ENCODE measurements at places on chromosomes 5 and 9. TPM values are rescaled to one million over a fixed set of nuclear protein-coding genes. Genes with fewer than 3 reads are reported as not detected.

GRCh38 chr9:37390759-37391158 lies 31.7 kb upstream of the GRHPR start:
- peak; percentile 48 for DNase-seq

- no peak for DNase-seq
Measured at GRCh38 chr5:6961837-6962635, 248.8 kb downstream of the TENT4A start.

GRCh38 chr5:36205329-36205728 lies 36.4 kb downstream of the NADK2 start:
- no peak for DNase-seq

DNA sequence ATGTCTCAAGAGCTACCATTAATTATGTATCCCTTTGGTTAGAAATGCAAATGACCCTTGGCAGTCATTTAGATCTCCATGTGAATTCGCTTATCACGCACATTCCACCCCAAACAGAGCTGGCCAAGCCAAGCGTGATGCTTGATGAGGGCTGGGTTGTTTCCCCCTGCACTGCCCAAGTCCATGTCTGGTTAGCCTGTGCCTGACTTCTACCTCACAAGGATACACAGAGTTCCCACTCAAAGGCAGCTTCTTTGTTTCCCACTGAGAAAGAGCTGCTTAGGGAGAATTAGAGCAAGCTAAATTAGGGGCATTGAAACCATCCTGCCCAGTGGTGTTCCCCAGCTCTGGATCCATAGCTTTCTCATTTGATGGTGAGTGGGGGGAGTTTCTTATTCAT lies 87.2 kb downstream of the FSTL4 start:
- DNase-seq: no peak

DNA sequence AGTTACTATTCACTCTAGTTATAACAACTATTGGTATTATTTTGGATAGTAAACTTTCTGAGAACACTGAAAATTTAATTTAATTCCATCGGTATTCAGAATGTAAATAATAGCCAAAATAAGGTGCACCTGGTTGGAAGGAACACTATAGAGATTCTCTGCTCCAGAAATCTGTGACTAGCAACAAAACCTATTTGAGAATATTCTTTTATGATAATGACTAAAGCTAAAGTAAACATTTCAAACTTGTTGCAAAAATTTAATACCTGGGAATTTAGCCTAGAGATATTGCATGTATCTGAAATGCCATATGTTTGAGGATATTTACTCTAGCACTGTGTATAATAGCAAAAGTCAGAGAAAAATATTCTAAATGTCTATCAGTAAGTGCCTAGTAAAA lies 144.1 kb downstream of the PLK2 start:
- no peak for DNase-seq

GRCh38 chr9:77883846-77884771 lies 147.5 kb downstream of the GNAQ start:
- DNase-seq: no peak

GRCh38 chr5:83956386-83956785 lies 235.7 kb upstream of the HAPLN1 start:
- no peak for DNase-seq

GRCh38 chr5:129445379-129445778 lies 14.7 kb upstream of the ADAMTS19 start:
- no peak for DNase-seq

DNA sequence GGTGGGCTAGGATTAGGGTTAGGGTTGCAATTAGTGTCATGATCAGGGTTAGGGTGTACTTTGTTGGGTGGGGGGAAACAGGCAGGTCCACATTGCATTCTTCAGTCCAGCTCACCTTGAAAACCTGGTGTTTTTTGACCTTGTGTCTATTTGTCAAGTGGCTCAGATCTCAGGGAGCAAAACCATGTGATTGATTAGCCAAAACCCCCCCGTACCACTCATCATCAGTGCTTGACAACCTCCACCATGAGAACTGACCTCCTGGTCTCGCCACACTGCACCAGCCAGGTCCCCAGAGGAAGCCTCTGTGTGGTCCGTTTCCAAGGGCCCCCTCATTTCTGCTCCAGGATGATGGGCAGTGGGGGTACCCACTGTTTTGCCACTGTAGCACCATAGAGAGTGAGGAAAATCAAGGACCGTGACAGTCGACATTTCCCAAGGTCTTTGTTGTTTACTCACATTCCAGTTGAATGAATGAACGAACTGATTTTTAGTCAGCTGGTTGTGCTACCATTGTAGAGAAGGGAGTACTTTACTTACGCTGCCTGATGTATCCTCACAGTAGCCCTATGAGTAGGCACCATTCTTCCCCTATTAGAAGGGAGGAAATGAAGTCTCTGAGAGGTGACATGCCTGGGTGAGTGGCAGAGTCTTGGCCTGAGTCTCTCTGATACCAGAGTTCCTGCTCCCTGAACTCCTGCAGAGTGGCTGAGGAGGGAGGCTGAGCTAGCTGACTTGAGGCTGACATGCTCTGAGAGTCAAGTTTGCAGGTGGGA lies 84.8 kb downstream of the RAD23B start:
- peak; percentile 59 for DNase-seq

- no peak for DNase-seq
Measured at GRCh38 chr5:150599281-150599680, 41.2 kb upstream of the SYNPO start.

DNA sequence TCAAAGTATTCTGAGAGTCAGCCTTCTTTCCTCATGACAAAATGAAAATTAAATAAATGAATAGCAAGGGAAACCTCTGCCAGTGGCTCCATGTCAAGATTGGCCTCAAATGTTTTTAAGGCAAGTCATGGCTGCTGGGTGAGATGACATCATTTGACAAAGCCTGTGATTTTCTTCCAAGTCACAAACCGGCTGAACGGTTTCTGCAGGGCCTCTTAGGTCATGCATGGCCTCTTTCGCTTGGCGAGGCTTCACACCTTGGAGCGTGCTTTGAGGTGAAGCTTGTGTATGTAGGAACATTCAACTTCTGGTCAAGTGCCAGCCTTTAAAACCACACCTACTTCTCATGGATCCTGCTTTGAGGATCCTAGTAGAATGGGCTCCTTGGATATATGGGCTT lies 161.0 kb upstream of the ZNF618 start:
- DNase-seq: no peak

- DNase-seq: no peak
Measured at GRCh38 chr9:89746385-89747116, 141.7 kb downstream of the GADD45G start.

GRCh38 chr5:172565455-172565854 lies 75.6 kb upstream of the NEURL1B start:
- no peak for DNase-seq

DNA sequence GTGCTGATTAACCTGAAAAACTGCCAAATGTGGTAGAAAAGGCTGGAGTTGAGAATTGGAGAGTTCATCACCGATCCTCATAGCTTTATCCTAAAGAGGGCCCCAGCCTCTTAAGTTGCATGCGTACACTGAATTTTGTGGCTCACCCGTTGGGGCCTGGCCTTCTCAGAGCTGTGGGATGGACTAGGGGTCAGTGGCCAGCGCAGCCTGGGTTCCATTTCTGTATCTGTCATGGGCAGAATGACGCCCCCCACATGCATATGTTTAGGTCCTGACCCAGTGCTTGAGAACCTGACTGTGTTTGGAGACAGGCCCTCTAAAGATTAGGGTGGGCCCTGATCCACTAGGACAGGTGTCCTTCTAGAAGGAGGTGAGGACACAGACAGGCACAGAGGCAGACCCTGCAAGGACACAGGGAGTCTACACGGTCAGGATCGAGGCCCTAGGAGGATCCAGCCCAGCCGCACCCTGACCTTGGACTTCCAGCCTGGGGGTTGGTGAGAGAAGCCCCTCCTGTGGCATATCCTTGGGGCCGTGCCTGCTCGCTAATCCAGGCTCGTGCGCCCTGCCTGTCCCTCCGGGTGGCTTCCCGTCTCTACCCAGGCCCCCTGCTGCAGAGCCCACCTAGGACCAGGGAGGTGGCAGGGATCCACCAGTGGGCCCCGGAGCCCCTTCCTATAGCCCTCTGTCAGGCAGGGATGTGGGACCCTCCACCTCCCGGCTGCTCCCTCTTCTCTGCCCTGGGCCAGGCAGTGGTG lies 32.2 kb downstream of the NDUFS6 start:
- no peak for DNase-seq

SLC34A3 gene
- total RNA-seq: 0.19 TPM

SAXO1 gene
- 0.20 TPM for total RNA-seq

SPINK13 gene
- not detected for total RNA-seq

SLC38A9 gene
- total RNA-seq: 65.4 TPM

ADAMTS6 gene
- 0.23 TPM for total RNA-seq

MCC gene
- total RNA-seq: not detected

All from Caco-2 (cell line).